Breast epithelium (tissue), 4 donors: ENCODE measurements at places on chromosomes 7 and 10. TPM values are rescaled to one million over a fixed set of nuclear protein-coding genes. Genes with fewer than 3 reads are reported as not detected.

MSMB gene
- 7.2 TPM for total RNA-seq

DNA sequence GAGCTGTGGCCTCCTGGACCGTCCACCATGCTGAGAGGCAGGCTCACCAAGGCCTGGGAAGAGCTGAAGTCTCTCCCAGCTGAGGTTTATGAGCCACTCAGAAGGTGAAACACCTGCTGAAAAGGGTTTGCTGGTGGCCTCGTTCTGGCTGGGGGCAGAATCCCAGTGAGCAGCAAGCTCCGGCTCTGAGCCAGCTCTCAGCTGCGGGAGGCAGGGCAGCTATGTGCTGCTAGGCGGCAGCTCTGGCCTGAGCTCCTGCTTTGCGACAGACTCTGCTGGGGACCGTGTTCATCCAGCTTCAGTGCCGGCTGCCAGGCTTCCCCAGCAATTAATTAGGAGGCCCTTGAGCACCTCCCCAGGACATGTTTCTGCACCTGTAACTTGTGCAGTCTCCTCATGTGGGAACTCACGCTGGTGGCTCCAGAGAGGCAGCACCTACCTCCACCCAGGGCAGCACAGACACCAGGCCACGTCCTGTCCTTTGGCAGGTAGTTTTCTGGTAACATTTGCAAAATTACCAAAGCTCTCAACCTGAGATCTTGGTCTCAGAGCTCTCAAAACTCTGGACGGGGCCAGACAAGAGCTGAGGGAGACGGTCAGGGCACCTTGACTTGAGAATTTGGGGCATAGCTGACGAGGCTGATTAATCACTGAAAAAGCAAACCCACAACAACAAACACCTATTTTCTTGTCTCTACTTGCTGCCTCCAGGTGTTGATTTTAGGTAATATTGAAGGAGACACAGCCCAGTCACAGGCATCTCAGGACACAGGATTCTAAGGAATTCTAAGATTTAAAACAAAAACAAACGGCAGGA lies 185.0 kb downstream of the TCERG1L start:
- DNase-seq = peak; percentile 18

- no peak for DNase-seq
Measured at GRCh38 chr7:26090927-26091519, 61.0 kb upstream of the NFE2L3 start.

ABCA13 gene
- total RNA-seq = under 0.01 TPM
